Activated CD4-positive, alpha-beta T cell treated with anti-CD3 and anti-CD28 coated beads, Interleukin-2, amount 10 ng/mL, durations not matched to agents 24 days and 14 days (primary cell): ENCODE measurements at places on chromosomes 4 and X. TPM values are rescaled to one million over a fixed set of nuclear protein-coding genes. Genes with fewer than 3 reads are reported as not detected.

DNA sequence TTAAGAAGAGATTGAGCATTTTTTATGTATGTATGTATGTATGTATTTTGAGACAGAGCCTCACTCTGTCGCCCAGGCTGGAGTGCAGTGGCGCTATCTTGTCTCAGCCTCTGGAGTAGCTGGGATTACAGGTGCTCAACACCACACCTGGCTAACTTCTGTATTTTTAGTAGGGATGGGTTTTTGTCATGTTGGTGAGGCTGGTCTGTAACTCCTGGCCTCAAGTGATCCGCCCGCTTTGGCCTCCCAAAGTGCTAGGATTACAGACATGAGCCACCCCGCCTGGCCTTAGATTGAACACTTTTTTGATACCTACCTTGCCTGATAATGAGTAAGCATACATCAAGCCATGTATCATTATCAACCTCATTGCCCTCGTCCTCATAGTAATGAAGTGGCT lies 2.7 kb downstream of the N4BP2 start:
- DNase-seq, result no peak

DNA sequence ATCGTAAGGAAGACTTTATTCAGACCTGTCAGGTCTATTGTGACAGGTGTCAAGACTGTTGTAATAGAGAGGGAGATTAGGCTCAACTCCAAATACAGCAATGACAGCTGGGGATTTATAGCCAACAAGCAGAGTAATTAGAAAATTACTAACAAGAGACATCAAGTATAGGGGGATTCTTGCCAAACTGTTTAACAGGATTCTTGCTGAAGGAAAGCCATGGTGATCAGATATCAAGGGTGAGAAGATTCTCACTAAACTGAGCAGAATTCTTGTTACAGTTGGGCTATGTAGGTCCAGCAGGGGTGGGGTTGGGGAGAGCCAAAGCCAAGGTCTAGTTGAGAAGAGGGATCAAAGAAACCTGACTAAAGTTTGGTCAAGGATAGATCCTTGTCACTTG lies 461.0 kb upstream of the GALNT7 start:
- DNase-seq, result no peak

GRCh38 chr4:32551943-32552342 lies 1831.8 kb downstream of the PCDH7 start:
- no peak for DNase-seq

CCNB3 gene
- total RNA-seq, result 0.56 and 1.0 TPM in 2 replicates

SLITRK4 gene
- not detected in 2 replicates for total RNA-seq

TBC1D9 gene
- total RNA-seq, result not detected in 2 replicates

SPP1 gene
- total RNA-seq, result 0.45 and 0.54 TPM in 2 replicates

TEX13A gene
- total RNA-seq, result not detected in 2 replicates
